ENCODE measurements at places on chromosomes 7 and 10.

- DNase-seq, result no peak
Observed at GRCh38 chr10:70954381-70955176, 66.2 kb upstream of the PCBD1 start.

DNA sequence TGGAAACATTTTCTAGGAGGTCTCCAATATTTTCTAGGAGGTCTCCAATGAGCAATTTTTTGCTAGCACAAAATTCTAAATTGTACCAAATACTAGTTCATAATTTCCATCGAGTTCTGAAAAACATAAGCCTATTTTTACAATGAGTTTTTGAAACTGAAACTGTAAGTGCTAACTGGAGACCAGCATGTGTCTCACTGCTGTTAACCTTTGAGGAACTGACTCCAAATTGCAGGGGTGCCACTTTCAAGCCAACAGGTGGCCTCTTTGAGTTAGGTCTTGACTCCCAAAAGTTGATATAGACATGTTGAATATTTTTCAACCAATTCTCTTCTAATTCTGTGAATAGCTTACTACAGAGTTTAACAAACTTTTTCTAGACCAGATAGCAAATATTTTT, 58.8 kb downstream of the CAV1 start:
- no peak for DNase-seq

- no peak for DNase-seq
Observed at GRCh38 chr10:77494756-77495541, 142.7 kb downstream of the KCNMA1 start.

DNA sequence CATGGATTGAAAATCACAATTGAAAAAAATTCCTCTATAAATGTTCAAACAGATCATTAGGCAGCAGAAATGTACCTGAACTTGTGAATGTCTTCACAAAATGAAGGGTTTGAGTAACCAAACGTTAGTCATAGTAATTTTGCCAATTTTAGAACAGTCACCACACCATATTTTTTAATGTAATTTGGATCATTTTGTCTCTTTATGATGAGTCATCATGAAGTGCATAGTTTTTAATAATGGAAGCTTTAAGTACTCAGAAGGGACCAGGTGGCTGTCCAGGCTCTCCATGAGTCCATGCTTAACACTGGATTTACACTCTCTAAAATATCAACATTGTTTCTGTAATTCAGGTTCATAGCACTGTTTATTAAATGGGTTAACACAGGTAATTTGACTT, 219.2 kb downstream of the ETV1 start:
- no peak for DNase-seq

GRCh38 chr7:45153233-45153632, 4.4 kb upstream of the RAMP3 start:
- DNase-seq, result no peak

- DNase-seq, result no peak
Observed at GRCh38 chr7:130258494-130259078, 8.1 kb upstream of the CPA2 start.

GRCh38 chr7:45055016-45055415, 33.8 kb downstream of the NACAD start:
- DNase-seq, result no peak

GRCh38 chr7:135188298-135188984, 17.9 kb upstream of the CYREN start:
- no peak for DNase-seq

GRCh38 chr10:129852829-129853561, 111.1 kb downstream of the EBF3 start:
- DNase-seq, result no peak

DNA sequence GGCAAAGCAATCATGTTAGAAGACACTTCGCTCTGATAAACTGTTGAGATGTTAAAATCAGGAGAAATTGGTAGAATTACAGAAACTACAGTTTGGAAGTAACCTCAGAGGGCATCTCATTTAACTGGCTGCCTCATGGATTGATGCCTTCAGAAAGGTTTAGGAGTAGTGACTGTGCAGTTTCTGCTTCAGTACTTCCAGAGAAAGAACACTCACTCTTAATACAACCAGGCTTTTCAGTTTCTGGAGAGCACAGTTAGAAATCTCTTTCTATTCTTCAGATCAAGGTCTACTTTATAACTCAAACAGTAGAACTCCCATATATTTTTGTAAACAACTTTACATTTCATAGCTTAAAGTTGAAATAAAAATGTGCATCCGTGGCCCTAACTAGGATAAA, 1358.9 kb upstream of the LRRTM3 start:
- no peak for DNase-seq

Data from NT2/D1 (cell line).